ENCODE measurements at places on chromosomes 11 and 22. TPM values are rescaled to one million over a fixed set of nuclear protein-coding genes. Genes with fewer than 3 reads are reported as not detected.

DNA sequence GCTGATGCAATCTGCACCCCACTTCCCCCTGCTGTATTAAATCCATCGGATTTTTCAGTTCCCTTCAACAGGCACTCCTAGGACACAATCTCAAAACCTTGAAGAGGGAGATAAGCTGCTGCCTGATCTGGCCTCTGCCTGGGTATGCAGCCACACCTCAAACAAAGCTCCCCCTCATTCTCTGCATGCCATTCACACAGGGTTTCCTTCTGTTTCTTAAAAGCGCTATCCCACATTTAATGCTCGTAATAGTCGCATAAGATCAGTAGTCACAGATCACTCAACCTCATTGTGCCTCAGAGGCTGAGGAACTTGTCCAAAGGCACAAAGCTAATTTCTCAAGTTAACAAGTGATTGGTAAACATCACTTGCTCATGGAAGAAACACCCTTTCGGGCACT, 34.0 kb downstream of the UQCR10 start:
- H3K4me3 ChIP-seq: no peak overlapping the region
- no peak for DNase-seq
- no peaks in the 10 kb centered on the region for H3K27me3 ChIP-seq
- peak overlapping the region; percentile 82 for H3K27ac ChIP-seq
- H3K4me1 ChIP-seq: peaks cover 31% of the 10 kb centered on the region

DNA sequence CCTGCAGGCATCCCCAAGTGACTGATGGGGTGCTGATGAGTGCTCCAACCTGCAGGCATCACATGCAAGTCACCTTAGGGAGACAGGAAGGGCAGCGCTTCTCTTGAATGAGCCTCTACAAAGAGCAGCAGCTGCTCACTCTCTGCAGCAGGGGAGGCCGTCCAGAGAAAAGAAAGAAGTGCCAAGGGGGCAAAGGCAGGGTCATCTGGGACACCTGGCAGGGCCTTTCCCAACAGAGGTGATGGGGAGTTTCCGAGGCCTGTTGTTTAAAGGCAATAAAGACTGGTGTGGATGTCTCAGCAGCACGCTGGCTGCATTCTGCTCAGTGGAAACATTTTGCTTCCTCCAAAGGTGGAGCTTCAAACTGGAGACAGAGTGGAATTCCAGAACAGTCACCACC, 113.7 kb downstream of the ETS1 start:
- DNase-seq: no peak
- H3K27me3 ChIP-seq: no peaks in the 10 kb centered on the region
- no peak overlapping the region for H3K4me3 ChIP-seq
- H3K27ac ChIP-seq: no peak overlapping the region
- no peaks in the 10 kb centered on the region for H3K36me3 ChIP-seq

- H3K27ac ChIP-seq: peak within 1 kb of the TSS; percentile 85
- H3K4me3 ChIP-seq: peak within 1 kb of the TSS; percentile 33
- peaks cover 8% of the 10 kb centered on the region for H3K36me3 ChIP-seq
- DNase-seq: peak; percentile 97
- H3K4me1 ChIP-seq: no peaks in the 10 kb centered on the region
These were observed at the start of gene GTSE1 for GRCh38 chr22:46296257-46297150. TSS of gene GTSE1 (plus strand) at chr22:46296870. CDS start at chr22:46297401, 531 bp downstream.

The MADD gene
- total RNA-seq: 53.6 TPM

The DDTL gene
- total RNA-seq: 2.2 TPM

The GAB4 gene
- total RNA-seq: 3.4 TPM

The TECTA gene
- total RNA-seq: 1.6 TPM

DNA sequence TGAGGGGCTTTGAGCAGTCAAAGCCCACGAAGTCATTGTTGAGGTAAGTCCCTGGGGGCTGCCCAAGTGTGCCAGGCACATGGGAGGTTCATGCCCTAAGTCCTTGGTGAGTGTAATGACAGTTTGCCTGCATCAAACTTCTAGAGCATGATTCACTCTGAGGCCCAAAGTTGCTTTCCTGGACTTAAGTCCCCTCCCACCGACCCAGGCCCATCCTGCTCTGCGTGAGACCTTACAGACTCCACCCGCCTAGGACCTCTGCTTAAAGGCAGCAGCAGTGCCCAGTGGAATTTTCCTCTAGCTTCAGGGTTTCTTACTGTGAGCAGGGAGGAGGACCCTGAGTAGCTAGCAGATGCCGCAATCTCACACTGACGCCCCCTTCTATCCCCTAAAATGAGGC, 5.7 kb upstream of the PVALB start:
- no peak overlapping the region for H3K4me3 ChIP-seq
- H3K4me1 ChIP-seq: no peaks in the 10 kb centered on the region
- H3K36me3 ChIP-seq: no peaks in the 10 kb centered on the region
- DNase-seq: no peak

GRCh38 chr11:75770102-75770501, 1.5 kb downstream of the DGAT2 start:
- H3K27me3 ChIP-seq: no peaks in the 10 kb centered on the region
- H3K36me3 ChIP-seq: no peaks in the 10 kb centered on the region
- no peaks in the 10 kb centered on the region for H3K4me1 ChIP-seq
- H3K4me3 ChIP-seq: no peak overlapping the region
- no peak overlapping the region for H3K27ac ChIP-seq

GRCh38 chr11:2577991-2578928, 121.5 kb downstream of the KCNQ1OT1 start:
- H3K4me3 ChIP-seq: no peak overlapping the region
- H3K27ac ChIP-seq: no peak overlapping the region
- no peaks in the 10 kb centered on the region for H3K27me3 ChIP-seq
- no peak for DNase-seq
- no peaks in the 10 kb centered on the region for H3K36me3 ChIP-seq
- peaks cover 7% of the 10 kb centered on the region for H3K4me1 ChIP-seq

- no peak overlapping the region for H3K4me3 ChIP-seq
- peak; percentile 72 for DNase-seq
- peak overlapping the region; percentile 19 for H3K27ac ChIP-seq
- no peaks in the 10 kb centered on the region for H3K27me3 ChIP-seq
These were observed 12.8 kb downstream of the DGCR2 start for GRCh38 chr22:19109198-19110063.

DNA sequence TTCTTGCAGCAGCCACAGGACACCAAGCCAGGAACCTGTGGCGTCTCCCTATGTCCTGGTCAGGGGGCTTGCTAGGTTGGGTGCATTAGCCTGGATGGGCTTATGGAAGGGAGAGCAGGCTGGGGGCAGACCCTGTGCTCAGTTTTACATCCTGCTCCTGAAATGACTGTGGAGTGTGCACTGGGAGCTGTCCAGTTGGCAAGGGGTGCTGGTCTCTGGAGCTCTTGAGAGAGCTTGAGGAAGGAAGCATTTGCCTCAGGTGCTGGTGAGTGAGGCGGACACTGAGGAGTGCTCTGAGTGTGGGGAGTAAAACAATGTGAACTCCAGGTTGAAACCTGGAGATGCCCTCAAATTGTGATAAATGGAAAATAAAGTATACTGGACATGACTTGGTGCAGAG, 3.4 kb downstream of the SCGB1D4 start:
- no peak overlapping the region for H3K27ac ChIP-seq
- peak; percentile 13 for DNase-seq
- no peaks in the 10 kb centered on the region for H3K27me3 ChIP-seq
- H3K4me3 ChIP-seq: no peak overlapping the region
- H3K4me1 ChIP-seq: no peaks in the 10 kb centered on the region
